Daoy (cell line): ENCODE measurements at places on chromosomes 5 and 9. TPM values are rescaled to one million over a fixed set of nuclear protein-coding genes. Genes with fewer than 3 reads are reported as not detected.
A peak's percentile ranks its signal among the peaks of the same experiment; 100 is the strongest.

The WDR55 gene
- 16.8 and 22.5 TPM in 2 replicates for total RNA-seq

DNA sequence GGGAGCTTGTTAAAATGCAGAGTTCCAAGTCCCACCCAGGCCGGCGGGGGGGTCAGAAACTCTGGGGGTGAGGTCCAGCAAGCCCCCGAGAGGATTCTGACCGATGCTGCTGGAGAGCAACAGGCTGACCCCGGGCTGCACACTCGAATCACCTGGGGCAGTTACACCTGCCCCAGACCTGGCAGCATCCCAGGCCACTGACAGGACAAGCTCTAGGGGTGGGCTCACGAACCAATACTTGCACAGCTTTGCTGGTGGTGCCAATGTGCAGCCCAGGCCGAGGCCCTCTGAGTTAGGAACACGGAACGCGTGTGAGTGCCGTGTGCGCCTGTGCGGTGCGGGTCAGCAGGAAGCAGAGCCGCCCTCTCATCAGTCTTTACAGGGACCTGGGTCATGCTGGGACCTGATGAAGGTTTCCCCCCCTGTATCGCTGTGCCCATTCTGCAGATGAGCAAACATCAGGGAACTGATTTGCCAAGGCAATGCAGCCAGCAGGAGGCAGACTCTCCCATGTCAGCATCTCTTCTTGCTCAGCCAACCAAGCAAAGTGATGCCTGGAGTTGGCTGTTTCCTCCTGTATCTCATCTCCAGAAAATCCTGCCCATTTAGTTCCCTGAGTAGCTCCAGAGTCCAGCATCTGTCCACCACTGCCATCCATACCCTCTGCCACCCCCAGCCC, 16.3 kb downstream of the FAM163B start:
- DNase-seq: no peak

DNA sequence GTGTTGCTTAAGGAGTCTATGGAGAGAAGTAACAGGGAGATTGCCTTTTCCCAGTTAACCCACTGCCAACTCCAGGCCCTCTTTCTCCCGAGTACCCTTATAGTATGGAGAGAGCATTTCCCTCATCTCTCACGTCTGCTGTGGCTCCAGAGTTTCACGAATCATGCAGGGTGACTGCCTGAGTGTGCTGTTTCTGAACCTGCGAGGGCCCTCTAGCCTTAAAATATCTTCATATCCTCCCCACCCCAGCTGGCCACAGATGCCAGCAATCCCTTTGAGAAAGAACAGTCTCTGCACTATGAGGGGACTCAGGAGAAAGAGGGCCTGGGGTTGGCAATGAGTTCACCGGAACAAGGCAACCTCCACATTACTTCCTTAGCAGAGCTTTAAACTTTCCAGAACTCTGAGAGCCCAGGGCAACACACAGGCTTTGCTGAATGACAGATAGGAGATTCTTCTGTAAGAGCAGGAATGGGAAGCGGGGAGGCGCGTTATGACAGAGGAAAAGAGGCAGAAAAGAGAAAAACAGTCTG, 81.6 kb upstream of the ANKH start:
- no peak for DNase-seq

GRCh38 chr9:110143485-110143884, 64.5 kb downstream of the C9orf152 start:
- no peak for DNase-seq

The GADD45G gene
- 9.3 and 22.6 TPM in 2 replicates for total RNA-seq

DNA sequence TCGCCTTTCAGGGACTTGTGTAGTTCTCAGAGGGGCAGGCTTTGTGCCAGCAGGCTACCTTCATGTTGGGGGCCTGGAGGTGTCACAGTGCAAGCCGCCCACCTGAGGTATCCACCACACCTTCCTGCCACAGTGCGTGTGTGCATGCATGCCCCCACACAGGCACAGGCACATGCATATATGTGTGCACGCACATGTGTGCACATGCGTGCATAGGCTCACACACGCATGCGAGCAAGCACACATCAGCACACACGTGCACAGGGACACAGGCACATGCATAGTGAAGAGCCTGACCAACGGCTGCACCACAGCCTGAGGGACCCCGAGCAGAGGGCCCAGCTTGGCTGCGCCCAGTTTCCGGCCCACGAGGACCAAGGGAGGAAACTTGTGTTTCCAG, 36.1 kb downstream of the IRX4 start:
- no peak for DNase-seq

The TXNDC8 gene
- not detected in 2 replicates for total RNA-seq

DNA sequence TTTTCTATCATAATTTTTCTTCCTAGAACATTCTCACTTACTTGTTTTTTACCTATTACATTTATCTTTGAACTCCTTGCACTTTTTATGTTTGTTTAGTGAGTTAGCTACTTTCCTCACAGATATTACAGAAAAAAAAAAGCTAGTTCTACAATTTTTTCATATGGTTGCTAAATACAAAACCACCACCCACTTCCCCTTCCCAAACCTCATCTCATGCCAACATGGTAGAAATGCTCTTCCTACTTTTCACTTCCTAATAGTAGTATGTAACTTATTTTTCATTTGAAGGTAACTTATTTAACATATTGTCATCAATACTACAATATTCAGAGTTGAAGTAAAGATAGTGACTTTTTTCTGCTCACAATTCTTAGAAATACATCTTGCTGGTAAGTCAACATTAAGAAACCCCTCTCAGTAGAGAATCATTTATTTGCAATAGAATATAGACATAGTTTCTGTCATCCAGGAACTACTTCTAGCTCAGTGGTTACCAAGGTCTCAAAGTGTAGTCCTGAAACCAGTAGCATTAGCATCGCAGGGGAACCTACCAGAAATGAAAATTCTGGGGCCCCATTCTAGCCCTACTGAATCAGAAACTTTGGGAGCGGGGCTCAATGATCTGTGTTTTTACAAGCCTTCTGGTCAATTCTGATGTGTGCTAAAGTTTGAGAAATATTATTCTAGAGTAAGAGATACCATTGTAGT, 1124.6 kb downstream of the DTWD2 start:
- no peak for DNase-seq

The CYLC2 gene
- total RNA-seq: not detected in 2 replicates

DNA sequence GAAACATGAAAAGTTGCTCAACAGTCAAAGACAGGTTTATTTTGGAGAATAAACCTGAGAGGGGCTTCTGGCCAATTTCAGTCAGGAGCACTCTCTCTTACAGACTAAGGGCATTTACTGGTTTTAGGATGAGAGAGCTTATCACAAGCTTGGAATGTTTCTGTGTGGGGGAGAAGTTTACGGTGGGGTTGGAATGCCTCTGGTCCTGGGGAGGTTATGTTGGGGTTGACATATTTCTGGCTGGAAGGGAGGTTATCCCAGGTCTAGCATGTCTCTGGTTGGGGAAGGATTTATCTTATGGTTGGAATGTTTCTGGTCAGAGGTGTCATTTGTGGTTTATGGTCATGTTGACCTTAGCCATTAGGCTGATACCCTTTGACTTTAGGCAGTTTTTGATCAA, 1867.3 kb downstream of the EFNA5 start:
- DNase-seq: no peak

DNA sequence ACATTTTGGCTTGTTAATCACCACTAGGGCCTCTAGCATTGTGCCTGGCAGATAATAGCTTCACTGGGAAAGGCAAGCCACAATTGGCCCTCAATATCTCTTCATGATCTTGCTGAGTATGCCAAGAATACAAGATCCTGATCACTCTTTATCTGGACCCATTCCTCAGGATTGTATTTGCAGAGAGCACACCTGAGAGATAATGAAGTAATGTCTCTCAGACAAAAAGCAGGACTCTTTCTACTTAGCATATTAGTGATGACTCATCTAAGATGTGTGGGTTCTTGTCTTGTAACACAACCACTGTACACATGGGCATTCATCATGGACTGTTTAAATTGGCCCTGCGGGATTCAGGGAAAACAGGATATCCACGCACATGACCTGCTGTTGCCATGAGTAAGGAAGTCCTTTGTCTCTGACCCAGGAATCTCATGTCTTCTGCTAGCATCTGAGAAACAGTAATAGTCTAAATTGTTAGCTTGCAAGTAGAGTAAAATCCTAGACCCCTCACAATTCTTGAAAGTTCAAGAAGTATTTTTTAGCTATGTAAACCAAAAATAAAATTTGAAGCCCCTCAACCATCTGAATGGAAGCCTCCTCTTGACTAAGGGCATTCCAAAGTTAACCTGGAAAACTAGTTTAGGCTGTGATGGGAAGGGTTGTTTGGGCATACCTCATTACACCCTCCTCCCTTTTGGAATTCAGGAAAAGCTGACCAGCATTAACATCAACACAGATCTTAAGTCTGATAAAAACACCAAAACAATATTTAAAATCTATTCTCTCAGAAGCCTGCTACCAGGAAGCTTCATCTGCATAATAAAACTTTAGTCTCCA, 28.0 kb upstream of the NFIL3 start:
- DNase-seq: peak; percentile 37

GRCh38 chr5:14574891-14575508, 6.6 kb upstream of the OTULINL start:
- DNase-seq: no peak

GRCh38 chr9:97807681-97808080, 45.3 kb upstream of the FOXE1 start:
- peak; percentile 52 for DNase-seq

The HACD4 gene
- not detected in 2 replicates for total RNA-seq

DNA sequence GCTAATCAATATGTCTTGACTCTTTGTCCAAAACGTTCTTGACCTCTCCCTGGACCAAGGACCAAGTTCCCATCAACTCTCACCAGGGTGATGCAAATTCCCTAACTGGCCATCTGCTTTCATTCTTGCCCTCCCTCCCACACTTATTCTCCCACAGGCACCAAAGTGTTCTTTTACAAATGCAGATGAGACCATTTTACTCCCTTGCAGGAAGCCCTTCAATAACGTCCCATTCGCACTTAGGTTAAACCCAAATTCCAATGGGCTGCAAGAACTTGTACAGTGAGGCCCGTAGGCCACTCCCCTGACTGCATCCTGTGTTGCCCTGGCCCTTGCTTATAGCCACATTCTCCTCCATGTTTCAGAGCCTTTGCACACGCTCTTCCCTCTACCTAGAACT, 7.3 kb downstream of the ARAP3 start:
- DNase-seq: no peak

- no peak for DNase-seq
Observed at GRCh38 chr5:68994645-68995044, 99.2 kb upstream of the SLC30A5 start.

DNA sequence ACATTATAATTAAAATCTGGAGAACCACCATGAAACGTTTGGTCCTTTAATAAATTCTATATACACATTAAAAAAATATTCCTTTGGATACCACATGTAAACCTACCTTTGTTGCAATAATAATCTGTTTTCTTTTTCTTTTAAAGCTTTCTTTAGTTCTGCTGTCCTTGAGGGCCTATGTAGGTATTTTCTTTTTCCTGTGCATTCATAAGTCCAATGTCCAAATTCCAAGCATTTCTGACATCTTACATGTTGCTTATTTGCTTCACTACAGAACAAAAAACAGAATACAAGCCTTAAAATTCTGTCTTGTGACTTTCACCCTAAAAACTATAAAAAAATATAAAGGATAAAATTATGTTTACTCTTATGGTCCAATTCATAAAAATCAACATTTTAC, 19.7 kb downstream of the ZCCHC10 start:
- no peak for DNase-seq

- DNase-seq: no peak
Observed at GRCh38 chr9:123542435-123543225, 186.6 kb downstream of the CRB2 start.
